Calu3 (cell line): ENCODE measurements at places on chromosomes 1 and 21.

- DNase-seq: no peak
Observed at GRCh38 chr1:204902671-204903070, 32.0 kb downstream of the NFASC start.

DNA sequence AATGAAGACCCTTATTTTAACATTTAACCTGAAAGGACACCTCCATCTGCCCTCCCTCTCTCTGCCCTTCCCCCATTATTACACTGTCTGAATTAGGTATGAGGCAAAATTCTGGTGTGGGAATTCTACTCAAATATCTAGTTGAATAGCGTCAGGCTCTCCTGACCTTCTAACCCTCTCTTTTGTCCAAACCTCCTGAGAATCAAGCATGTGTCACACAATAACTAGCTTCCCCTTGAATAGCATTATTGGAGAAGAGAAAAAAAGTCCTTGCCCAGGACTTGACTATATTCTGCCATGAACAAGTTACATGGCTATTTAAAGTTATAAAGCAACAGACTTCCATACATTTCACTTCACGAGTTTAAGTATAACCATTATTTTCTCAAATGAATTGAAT is 35.5 kb downstream of the USH2A start:
- DNase-seq: no peak

GRCh38 chr1:19405761-19406487 is 79.4 kb downstream of the CAPZB start:
- DNase-seq: no peak

DNA sequence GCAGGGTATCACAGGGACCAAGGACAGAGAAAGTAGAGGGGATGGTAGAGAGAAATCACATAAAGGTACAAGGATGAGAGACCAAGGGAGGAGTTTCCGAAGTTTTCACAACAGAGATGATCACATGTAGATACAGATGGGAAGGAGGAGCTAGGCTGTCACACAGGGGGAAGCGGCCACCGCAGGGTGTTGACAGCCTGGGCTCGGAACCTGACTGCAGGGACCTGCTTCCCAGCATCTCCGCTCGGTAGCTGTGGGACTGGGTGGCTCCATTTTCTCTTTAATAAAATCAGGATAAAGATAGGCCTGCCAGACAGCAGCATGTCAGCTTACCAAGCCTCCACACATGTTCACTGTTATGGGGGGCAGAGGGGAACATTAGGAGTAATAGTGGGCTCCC is 32.3 kb downstream of the CDCA8 start:
- DNase-seq: no peak

- DNase-seq: no peak
Observed at GRCh38 chr1:31376375-31377134, 3.7 kb upstream of the FABP3 start.

DNA sequence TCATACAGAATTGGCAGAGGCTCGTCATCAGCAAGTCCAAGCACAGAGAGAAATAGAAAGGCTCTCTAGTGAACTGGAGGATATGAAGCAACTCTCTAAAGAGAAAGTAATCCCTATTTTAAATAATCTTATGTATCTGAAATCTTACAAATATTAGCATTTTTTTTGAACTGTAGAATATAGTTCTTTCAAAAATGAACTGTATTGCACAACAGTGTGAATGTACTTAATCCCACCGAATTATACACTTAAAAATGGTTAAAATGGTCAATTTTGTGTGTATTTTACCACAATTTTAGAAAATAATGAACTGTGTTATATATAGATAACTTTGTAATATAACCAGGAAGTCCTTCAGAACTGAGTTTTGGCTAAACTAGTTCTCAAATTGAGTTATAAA is 75.9 kb downstream of the CCDC18 start:
- no peak for DNase-seq

DNA sequence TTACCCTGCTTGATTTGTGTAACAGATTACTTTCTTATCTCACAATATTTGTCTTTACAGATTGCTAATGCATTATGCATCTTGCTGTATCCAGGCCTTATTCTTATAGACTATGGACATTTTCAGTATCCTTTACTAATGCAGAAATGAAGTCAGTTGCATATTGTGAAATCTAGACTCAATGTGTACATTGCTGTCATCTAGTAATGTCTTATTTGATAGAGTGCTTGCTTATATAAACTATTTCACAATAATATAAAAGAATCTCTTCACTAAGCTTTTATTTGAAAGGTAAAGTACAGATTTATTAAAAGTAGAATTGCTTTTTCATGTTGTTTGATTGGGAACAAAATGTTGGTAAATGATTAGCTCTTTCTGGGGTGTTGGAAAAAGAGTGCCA is 39.6 kb downstream of the ALG6 start:
- DNase-seq: no peak

- DNase-seq: no peak
Observed at GRCh38 chr1:30042438-30043147, 680.8 kb downstream of the MATN1 start.

- DNase-seq: no peak
Observed at GRCh38 chr1:174963529-174964125, 36.1 kb upstream of the CACYBP start.

DNA sequence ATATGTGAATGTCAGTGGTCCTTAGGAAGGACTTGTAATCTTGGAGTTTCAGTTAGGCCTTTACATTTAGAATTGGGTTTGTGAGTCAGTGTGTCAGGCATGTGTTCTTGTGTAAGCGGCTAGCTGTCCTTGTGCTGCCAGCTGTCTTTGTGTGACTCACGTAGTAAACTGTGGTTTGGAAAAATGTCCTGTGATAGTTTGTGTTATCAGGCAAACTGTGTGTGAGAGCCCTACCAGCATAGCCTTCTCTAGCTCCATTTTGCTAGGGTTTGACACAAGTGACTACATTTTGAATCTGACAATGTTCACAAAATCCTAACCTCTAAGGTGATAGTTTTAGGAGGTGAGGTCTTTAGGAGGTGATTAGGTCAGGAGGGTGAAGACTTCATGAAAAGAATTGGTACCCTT is 6.9 kb upstream of the SLC35D1 start:
- DNase-seq: peak; percentile 46

DNA sequence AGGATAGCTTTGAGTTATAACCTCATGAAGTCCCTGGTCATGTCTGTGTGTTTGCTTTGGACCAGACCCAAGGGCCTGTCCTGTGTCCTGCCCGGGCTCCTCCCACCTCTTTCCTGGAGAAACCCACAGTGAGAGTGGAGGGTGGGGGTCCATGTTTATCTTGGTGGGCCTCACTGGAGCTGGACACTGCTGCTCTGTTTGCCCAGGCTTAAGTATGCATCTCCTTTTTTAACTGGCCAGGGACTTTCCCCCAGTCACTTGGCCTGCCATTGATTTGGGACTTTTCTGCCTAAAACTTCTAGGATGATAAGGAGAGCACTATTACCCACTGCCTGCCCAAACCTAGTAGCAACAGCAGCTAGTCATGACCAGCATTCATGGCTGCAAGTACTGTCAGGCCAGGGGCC is 49.8 kb downstream of the DDR2 start:
- no peak for DNase-seq

DNA sequence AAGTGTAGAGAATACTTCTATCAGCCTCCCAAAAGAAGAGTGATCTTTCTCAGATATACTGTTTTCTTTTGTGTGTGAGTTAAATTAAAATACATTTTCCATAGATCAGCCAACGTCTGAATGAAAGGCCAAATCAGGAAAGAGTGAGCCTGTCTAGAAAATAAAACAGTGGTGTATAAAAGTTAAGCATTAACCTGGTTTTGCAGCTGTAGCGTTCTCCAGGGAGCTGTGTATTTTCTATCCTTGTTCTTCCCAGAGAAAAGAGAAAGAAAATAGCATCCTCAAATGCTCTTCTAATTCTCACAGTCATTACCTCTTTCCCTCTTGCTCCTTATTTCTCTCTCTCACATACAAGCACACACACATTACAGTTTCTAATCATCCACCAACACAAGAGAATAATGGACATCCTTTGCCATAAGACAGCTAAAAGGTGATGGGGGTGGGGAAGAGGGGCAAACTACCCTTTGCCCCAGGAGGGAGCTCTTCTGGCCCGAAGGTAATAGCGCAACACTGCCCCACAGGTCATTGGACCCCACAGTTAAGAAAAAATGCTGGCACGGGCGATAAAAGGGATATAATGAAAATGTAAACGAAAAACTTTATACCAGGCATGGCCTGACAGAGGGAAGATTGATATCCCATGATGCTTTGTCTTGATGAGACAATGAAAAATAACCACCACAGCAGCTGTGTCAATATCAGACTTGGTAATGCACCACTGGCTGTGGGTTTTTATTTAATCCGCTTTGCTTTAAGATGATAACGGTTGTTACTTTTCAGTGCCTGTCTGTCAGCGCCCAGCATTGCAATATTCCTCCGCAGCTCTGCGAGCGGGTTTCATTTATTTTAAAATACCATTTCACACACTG is 150.3 kb downstream of the NUF2 start:
- no peak for DNase-seq

GRCh38 chr1:232301246-232301645 is 328.7 kb downstream of the SIPA1L2 start:
- no peak for DNase-seq

DNA sequence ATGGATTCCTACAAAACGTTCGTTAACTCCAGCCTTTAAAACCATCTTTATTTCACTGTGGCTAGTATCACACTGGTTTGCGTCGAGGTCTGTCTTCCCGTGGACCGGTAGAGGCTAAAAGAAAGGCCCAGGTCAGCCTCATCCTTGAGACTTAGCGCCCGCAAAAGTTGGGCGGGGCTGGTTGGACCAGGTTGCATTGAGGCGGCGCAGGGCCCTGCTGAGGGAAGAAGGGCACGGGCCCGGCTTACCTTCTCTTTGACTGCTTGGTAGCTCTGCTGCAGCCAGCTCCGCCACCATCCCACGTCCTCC is 455 bp downstream of the BSDC1 start:
- peak; percentile 44 for DNase-seq

- DNase-seq: no peak
Observed at GRCh38 chr1:5770981-5771765, 221.1 kb downstream of the NPHP4 start.

DNA sequence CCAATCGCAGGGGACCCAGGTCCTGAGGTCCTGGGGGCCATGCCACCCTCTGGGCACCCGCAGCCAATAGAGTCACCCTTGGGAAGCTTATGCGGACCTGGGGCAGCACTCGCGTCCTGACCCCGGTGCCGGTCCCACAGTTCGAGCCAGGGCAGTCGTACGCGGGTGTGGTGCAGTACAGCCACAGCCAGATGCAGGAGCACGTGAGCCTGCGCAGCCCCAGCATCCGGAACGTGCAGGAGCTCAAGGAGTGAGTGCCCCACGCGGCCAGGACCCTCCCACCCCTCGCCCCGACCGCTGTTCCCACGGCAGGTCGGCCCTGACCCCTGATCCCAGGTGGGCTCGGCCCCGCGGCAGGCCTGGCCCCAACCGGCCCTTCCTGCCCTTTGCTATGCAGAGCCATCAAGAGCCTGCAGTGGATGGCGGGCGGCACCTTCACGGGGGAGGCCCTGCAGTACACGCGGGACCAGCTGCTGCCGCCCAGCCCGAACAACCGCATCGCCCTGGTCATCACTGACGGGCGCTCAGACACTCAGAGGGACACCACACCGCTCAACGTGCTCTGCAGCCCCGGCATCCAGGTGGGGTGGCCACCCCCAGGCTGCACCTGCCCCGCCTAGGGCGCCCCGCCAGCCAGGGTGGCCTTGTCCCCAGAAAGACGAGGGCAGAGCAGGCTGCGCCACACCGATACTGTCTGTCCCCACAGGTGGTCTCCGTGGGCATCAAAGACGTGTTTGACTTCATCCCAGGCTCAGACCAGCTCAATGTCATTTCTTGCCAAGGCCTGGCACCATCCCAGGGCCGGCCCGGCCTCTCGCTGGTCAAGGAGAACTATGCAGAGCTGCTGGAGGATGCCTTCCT is 20.5 kb downstream of the COL6A1 start:
- no peak for DNase-seq

DNA sequence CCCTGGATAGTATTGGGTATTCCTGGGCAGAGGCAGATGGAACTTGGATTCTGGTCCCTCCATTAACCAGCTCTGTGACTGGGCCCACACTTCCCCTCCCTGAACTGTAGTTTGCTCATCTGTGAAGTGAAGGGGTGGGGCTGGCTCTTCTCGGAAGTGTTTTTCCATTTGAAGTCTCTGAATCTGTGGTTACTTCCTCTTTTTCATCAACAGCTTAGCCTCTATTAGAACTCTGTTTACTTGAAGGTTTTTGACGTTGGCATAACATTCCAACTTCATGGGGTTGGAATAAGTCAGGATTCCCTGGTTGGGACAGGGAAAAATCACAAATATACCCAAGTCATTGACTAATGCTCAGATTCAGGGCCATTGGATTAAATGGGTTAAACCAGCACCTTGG is 3.6 kb downstream of the KIAA0040 start:
- no peak for DNase-seq
